EL (cell line): ENCODE measurements at places on chromosomes 3 and 15.

DNA sequence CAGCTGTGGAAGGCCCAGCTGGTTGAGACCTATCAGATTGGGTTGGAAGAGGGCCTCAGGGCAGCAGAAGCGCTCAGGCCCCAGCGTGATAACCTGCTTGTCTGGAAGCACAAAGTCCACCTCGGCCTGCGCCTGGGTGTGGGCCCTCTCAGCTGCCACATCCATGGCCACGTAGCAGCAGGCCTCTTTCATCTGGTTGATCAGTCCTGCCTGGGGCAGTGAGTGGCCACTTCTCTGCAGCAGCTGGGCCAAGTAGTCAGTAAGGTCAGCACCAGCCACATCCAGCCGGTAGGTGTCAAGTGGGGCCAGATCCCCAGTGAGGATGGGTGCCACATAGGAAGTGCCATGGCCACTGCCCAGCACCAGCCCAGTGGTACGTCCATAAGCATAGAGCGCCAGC lies 3.9 kb upstream of the CAMKV start:
- DNase-seq = no peak

GRCh38 chr15:55247766-55248427 lies 41.7 kb downstream of the RAB27A start:
- no peak for DNase-seq

- DNase-seq = peak; percentile 81
These were observed 11.6 kb downstream of the XIRP1 start for GRCh38 chr3:39180546-39181346.

DNA sequence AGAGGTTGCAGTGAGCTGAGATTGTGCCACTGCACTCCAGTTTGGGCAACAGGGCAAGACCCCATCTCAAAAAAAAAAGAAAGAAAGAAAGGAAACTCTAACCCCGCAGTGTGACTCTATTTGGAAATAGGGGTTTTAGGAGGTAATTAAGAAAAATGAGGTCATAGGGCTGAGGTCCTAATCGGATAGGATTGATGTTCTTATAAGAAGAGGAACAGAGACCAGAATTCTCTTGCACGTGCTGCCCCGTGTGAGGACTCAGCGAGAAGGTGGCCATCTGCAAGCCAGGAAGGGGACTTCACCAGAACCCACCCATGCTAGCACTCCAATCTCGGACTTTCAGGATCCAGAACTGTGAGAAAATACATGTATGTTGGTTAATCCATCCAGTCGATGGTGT lies 25.8 kb downstream of the KLHL6 start:
- no peak for DNase-seq
